ENCODE measurements at places on chromosomes 6 and 20.

DNA sequence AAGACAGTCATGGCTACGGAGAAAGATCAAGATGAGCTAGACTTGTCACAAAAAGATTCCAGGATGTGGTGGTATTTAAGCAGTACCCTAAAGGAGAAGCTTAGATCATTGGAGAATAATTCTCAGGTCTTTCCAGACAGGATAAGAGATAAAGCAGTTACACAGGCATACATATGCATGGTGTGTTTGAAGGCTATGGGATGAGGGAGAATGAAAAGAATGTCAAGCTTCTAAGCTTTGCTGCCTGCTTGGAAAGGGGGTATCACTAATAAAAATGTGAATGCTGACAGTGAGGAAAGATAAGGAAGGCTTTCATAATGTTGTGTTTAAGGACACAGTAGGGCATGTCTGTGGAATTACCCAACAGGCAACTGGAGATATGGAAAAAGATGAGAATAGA is 28.1 kb downstream of the RWDD2A start:
- no peak for DNase-seq

DNA sequence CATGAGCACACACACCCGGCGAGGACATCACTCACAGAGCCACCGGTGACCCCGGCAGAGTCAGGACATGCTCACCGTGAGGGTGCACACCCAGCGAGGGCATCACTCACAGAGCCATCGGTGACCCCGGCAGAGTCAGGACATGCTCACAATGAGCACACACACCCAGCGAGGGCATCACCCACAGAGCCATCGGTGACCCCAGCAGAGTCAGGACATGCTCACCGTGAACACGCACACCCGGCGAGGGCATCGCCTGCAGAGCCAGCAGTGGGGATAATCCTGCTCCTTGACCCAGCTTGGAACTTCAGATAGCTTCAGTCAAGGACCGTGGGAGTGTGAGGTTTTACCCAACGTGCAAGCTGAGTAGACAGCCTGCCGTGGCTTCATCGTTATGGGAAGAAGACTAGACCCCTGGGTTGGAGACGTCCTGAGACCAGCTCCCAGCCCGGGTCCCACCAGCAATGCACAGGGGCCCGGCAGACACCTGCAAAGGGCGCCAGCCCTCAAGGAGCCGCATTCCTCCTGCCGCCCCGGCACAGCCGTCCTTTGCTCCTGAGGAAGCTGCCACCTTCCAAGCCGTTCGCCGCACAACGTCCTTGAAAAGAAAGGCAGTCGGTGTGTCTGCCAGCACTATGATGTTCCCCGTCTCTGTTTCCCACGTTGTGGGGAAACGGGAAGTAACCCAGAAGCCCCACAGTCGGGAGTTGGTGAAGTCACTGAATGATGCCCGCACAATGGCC is 192.3 kb downstream of the DLL1 start:
- no peak for DNase-seq

DNA sequence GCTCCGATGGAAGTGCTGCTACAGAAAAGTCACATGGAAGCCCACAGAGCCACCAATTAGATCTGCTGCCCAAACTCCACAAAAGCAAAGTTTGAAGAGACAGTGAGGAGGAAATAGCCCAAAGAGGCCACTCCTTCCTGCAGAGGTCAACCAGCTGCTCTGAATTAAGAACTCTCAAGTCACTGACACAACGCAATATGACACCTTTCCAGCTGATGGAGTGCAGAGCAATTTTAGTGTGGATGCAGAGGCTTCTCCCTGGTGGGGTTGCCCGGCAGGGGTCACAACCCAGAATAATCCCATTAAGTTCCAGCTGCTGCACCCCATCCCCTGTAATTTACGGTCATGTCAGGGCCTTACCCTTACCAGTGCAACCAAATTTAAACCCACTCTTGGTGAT is 361.9 kb upstream of the JARID2 start:
- no peak for DNase-seq

GRCh38 chr6:118740372-118740771 is 89.0 kb upstream of the CEP85L start:
- no peak for DNase-seq

GRCh38 chr6:119463081-119463626 is 113.6 kb upstream of the MAN1A1 start:
- no peak for DNase-seq

All from SK-N-MC (cell line).